Stimulated activated naive CD4-positive, alpha-beta T cell (primary cell): ENCODE measurements at places on chromosomes 1 and 21.

- no peak for DNase-seq
These were observed 139.4 kb downstream of the LRRC7 start for GRCh38 chr1:69707103-69707502.

DNA sequence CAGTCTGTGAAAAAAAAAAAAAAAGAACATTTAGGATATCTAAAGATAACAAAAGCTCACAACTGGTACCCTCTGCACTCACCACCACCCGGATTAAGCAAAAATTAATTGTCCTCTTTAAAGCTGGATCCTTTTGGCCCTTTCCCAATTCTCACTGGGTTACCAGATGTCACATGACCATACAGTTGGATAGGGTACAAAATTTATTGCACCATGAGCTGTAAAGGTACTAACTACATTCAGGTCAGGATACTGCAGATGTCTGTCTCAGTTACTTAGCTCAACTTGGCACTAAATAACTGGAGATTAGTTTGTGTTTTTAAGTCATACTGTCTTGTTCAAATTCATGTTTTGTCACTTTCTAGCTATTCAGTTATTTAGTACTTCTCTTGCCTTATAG, 96.3 kb downstream of the GPATCH2 start:
- no peak for DNase-seq

GRCh38 chr1:234875328-234875952, 253.2 kb downstream of the TOMM20 start:
- no peak for DNase-seq

GRCh38 chr1:236753516-236753915, 41.6 kb upstream of the MTR start:
- DNase-seq: no peak

DNA sequence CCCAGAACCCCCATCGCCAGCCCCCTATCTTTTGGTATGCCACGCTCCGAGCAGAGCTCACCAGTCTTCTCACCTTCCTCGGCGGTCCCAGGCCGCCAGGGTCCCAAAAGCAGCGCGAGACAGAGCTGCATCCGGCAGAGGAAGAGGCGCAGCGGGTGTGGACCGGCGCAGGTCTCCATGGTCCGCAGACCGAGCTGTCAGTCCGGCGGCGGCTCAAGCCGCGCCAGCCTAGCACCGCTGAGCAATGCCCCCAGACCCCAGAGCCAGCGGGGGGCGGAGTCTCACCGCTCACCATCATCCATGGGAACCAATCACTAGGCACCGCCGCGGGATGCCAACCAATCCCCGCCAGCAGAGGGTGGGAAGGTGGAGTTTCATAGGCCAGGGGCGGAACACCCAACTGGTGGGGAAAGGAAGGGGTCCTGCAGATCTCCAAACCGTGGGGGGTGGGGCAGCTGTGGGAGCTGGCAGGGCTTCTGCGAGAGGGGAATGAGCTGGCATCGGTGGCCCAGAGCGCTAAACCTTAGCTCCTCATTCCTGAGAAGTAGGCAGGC, at the start of gene EPHA10:
TSS of gene EPHA10 (minus strand) at position 233 of the 554 bp plus-strand sequence. CDS start at position 179, 54 bp downstream.
- no peak for DNase-seq

GRCh38 chr21:37758982-37759381, 157.3 kb downstream of the KCNJ6 start:
- no peak for DNase-seq

DNA sequence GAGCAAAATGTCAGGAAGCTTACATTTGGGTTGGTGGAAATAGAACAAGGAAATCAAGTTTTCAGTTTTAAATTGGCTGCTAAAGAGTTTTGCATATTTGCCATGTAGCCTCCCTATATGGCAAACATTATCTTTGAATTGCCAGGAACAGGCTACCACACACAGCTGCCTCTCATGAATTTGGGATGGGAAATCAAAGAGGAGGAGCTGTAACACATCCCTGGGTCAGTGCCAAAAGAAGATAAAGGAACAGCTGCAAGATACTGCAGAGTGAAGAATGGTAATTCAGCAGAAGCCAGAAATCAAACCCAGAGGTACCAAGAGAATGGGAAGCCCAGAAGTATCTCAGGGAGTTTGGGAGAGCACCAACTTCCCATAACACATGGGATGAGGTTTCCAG, 18.6 kb upstream of the RASAL2 start:
- no peak for DNase-seq

GRCh38 chr1:36576118-36576517, 93.4 kb upstream of the CSF3R start:
- DNase-seq: peak; percentile 17

- DNase-seq: no peak
These were observed 293.0 kb upstream of the PLXNA2 start for GRCh38 chr1:208537198-208537597.

- DNase-seq: no peak
These were observed 177.5 kb downstream of the SETD4 start for GRCh38 chr21:35882791-35883240.

DNA sequence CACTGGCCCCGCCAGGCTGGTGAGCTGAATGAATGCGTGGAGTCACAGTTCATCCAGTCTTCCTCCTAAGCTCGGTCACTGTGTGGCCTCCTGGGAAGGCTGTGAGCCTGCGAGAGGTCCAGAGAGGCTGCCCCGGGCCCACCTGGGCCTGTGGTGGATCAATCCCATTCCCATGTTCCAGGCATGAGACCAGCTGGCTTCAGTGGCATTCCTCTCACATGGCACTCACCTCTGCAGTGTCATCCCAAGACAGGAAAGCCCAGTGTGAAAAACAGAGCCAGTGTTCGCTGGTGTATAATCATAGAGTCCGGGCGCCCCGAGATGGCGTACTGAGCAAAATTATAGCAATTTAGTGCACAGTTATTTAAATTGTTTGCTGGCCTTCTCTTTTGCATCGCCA, 37.6 kb upstream of the EPHA8 start:
- DNase-seq: no peak

- no peak for DNase-seq
These were observed 236.9 kb downstream of the RERE start for GRCh38 chr1:8580566-8580965.

DNA sequence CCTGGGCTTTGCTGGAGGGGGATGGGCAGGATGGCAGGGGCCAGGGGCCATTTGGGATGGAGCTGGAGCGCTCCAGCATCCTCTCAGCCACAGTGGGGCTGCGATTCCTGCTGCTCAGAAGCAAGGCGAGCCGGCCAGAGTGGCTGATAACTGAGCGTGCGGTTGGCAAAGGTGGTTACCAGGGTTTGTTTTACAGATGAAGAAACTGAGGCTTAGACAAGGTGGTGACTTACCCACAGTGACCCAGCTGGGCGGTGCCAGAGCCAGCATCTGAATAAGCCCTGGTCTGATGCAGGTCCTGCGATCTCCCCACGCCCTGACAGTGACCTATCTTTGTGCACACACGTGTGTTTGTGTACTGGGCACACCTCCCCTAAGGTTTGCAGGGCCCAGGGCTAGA, 5.9 kb upstream of the PRXL2B start:
- DNase-seq: no peak
